KBM-7 (cell line): ENCODE measurements at places on chromosomes 16 and 17.

DNA sequence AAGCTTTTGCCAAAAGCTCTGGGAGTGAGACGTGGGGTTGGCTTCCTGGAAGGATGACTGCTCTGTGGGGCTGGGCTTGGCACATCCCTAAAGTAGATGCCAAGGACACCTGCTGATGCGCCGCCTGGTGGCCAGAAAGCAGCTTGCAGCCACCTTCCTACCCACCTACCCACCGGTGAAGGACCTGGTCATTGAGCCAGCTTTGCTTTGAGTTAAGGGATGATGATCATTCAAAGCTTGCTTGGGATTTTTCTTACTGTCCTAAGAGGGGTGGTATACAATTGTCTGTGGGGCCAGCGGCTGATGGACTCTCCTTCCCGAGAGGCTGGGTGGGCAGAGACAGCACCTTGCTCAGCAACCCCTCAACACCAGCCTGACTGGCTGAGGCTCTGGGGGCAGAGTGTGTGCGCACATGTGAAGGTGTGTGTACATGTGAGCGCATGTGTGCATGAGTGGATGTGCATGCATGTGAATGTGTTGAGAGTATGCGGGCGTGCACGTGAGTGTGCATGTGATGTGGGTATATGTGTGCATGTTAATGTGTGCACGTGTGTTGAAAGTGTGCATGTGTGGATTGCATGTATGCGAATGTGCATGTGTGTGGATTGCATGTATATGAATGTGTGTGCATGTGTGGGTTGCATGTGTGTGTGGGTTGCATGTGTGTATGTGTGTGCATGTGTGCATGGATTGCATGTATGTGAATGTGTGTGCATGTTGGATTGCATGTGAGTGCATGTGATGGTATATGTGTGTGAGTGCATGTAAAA lies 18.6 kb downstream of the C1QTNF1 start:
- peak; percentile 66 for DNase-seq

GRCh38 chr17:44008205-44008909 lies 3.9 kb downstream of the NAGS start:
- no peak for DNase-seq

- no peak for DNase-seq
Measured at GRCh38 chr16:80407265-80407987, 133.4 kb upstream of the DYNLRB2 start.

DNA sequence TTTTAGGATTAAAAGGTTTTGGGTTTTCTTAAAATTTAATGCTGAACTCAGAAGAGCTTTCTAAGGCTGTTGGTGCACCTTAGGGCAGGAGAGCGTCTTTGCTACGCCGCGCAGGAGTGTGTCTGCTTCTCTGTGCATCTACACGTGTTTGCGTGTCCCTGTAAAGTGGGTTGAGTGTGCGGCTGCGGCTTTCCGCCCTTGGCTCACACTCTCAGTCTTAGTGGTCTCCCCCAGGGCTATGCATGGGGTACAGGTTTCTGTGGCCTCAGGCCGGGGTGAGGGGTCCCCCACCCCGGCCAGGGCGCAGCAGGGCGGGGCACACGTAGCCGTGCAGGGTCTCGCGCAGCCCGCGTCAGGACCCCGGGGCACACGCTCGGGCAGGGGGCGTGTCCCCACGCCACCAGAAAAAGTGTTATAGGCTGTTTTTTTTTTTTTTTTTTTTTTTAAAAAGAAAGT lies 727 bp upstream of the TENT4B start:
- DNase-seq, result no peak

- DNase-seq, result no peak
Measured at GRCh38 chr17:9256361-9256750, 235.0 kb downstream of the NTN1 start.

DNA sequence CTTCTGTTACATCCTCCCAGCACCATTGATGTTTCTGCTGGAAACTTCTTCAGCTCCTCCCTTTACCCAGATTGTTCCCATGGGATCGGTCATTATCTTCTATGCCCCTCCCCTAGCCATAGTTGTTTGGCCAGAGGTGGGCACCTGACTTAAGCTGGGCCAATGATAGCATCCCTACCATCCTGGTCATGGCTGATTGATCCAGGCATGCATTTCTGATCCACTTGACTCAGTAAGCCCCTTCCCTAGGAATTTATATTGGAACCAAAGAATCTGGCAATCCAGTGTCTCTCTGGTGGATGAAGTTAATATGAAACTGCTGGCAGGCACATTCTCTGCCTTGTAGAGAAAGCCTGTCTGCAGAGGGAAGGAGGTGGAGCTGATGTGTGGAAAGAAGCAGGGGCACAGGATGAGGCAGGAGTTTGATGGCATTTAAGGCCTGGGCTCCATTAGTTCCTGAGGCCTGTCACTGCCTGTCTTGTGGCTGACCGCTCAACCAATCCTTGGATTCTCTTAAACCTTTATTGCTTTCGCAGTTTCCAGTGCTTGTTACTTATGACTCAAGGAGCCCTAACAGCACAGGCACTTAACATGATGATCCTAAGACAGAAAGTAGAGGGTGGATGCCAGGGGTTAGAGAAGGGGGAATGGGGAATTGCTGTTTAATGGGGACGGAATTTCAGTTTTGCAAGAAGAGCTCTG lies 152.4 kb downstream of the ABCC12 start:
- no peak for DNase-seq

DNA sequence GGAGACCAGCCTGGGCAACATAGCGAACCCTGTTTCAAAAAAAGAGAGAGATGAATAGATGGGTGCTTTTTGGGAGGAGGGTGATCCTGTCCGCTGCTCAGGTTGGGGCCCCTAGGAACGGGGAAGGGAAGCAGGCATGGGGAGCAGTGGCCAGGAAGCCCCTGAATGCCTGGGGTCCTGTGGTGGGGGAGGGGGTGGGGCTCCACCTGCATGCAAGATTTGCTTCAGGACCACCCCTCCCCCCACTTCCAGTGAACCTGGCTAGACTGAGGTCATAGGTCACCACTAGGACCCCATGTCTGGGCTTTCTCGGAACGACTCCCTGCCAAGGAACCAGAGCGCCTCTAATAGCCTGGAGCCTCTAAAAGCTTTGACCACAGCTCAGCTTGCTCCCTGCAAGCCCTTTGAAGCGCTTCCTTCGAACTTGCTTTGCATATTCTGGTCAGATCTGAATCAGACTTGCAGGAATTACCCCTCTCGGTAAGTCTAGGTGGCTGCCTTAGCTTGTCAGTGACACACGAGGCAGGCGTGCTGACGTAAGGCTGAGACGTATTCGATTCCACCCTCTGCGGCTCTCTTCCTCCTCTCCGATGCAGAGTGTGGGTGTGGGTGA lies 3.7 kb downstream of the SOCS3 start:
- DNase-seq, result peak; percentile 63

DNA sequence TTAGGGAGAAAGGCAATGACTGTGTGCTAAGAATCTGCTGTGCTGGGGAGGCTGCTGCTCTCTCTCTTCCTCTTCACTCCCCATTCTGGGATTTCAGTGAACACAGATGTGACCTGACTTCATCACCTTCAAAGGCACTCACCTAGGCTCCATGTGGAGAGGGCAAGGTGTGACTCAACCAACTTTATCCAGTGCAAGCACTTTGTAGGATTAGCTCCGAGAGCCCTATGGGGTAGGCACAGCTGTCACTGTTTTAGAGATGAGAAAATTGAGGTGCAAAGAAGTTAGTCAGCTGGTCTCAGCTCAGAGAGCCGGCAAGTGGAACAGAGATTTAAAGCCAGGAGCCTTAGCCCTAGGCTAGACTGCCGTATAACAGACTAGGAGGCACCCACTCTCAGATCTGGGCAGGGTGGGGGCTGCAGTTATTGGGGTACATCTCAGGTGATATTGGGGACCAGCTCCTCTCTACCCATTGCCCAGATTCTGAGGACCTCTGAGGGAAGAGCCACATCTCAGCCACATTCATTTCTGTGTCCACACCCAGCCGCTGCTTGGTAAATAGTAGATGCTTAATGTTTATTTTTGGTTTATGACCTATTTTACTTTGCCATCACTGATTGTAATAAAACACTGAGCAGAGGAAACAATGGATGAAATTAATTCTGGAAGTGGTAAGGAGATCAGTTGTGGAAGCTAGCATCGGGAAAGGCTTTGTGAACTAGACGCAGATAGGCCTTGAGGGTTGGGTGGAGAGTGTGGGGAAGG lies 138.8 kb downstream of the CCDC182 start:
- DNase-seq, result no peak

DNA sequence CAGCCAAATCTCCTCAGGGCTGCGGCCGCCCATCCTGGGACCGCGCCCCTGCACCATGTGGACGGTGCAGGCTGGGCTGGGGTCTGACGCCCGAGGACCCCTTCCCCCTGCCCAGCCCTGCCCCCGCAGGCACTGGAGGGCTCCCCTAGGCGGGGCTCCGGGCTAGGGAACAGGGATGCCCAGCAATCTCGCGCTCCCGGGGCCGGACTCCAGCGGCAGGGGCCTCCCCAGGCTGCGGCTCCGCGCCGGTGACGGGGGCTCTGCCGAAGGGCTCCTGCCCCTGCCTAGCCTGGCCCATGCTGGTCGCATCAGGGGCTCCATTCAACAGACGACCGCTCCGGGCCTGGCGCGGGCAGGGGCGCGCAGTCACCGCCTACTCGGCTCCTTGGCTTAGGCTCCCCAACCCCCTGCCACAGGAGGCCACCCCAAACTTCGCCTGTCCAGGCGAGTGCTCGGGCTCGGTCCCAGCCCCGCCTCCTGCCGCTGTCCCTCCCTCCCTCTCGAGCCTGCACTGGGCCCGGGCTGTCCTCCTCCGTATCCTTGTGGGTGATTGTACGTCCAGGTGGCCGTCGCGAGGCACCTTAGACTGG lies 27.4 kb upstream of the ADORA2B start:
- no peak for DNase-seq

DNA sequence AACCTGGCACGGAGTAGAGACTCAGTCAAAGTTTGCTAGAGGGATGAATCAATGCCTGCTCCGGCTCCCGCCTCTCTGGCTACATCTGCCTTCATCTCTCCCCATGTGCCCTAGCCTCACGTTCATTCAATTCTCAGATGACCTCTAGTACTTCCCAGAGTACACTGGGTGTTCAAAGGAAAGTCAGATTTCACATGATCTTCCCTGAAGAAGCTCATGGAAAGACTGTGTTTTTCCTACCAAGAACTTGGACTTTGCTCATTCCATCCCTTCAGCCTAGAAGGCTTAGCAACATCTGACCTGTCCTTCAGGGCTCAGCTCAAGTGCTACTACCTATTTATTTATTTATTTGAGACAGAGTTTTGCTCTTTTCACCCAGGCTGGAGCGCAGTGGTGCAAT lies 11.1 kb upstream of the TNK1 start:
- no peak for DNase-seq

DNA sequence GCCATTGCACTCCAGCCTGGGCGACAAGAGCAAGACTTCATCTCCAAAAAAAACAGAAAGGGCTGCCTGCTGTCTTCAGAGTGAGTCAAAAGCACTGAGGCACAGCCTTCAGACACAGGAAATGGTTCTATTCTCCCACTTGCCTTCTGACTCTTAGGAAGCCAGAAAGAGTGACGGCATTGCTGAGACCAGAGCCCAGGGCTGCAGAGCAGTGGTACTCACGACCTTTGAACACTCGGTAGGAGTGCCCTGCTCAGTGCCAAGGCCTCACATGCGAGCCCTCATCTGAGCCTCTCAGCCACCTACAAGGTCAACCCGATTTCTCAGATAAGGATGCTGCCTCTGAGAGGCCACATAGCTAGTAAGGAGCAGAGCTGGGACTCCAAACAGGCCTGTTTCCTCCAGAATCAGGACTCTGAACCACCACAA lies 3.5 kb upstream of the ITGAE start:
- DNase-seq, result no peak

- peak; percentile 33 for DNase-seq
Measured at GRCh38 chr17:42618442-42619150, 9.1 kb downstream of the TUBG1 start.

DNA sequence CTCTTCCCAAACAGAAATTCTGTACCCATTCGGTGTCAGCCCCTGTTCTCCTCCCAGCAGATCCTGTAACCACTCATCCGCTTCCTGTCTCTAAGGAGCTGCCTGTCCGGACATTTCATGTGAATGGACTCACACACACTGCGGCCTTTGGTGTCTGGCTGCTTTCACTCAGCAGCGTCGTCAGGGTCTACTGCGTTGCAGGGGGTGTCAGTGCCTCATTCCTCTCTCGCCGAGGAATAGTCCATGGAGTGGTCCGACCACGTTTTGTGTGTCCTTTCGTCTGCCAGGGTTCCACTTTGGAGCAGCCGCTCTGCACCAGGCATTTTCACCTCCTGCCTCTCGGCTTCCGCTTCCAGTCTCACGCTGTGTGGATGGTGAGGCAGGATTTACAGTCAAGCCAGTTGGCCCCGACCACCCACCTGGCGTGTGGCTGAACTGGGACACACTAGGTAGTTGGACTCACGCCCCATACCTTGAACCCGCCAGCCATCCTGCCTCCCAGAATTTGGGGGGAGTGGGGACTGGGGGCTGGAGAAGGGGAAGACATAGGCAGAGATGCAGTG lies 188.2 kb upstream of the CIBAR2 start:
- DNase-seq, result no peak
